ENCODE measurements at places on chromosomes 2 and 18.

DNA sequence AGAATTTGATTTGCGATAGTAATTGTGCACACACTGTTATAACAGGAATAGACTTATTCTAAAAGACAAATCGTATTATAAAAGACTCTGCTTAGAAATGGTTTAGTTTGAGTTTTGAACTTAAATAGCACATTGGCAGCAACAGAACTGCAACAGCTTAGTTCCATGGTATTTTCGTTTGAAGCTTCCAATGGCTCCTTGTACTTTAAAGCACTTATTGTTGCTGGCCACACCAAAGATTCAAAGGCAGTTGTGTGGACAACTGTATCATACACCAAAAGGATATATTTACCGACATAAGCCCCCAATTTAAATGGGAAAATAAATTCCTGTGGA is 627 bp downstream of the WIPF1 start:
- no peak for DNase-seq

DNA sequence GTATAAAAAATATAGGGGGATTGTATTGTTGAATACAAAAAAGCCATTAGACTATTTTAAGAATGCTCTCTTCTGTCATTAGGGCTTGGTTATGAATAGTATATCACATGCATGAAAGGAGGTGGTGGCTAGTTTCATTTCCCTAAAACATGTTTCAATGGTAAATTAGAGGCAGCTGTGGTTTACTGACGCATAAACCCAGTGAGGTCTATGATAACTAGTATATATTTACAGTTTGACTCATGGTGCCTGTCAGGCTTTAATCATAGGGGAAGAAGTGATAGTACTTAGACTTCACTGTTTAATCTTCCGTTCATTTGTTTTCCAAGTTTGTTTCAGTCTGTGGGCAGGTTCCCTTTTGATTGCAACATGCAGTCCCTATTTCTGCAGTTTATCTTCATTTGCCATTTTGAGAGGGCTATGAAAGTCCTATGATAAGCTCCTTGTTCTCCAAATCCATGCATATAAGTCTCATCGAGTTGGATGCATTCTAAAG is 55.1 kb upstream of the MAP4K3 start:
- DNase-seq, result no peak

DNA sequence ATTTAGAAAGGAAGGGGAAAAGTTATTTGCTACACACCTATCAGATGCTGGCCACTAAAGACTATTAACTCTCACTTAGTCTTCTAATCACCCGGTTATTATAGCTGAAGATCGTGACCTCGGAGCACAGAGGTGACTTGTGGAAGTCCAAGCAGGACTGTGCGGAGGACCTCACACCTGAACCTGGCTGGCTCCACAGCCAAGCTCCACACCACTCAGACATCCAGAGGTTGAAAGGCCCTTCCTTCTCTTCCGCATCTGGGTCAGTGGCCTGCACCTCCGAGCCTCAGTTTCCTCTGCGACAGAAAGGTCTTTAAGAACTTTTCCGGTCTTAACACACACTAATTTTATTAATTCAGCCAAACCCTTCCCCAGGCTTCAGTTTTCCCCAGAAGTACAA is 57.9 kb downstream of the TNS1 start:
- no peak for DNase-seq

- DNase-seq, result no peak
These were observed 278.3 kb downstream of the NAPG start for GRCh38 chr18:10804126-10804525.

DNA sequence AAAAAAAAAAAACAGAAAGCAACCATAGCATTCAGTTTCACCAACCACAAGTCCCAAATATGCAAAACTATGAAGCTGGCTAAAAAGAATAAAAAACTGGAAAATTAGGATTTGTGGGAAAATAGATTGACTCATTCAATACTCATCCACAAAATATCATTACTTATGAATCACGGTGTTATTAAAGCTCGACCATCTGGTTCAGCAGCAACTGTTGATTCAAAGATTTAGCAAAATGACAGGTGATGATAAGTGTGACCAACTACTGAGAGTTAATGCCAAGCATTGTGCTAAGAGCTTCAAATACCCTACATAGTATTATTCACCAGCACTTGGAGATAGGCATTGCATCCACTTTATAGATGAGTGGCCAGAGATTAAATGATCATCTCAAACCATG is 26.2 kb upstream of the XDH start:
- DNase-seq, result no peak
